Naive thymus-derived CD8-positive, alpha-beta T cell (primary cell): ENCODE measurements at places on chromosomes 7 and 10. TPM values are rescaled to one million over a fixed set of nuclear protein-coding genes. Genes with fewer than 3 reads are reported as not detected.

DNA sequence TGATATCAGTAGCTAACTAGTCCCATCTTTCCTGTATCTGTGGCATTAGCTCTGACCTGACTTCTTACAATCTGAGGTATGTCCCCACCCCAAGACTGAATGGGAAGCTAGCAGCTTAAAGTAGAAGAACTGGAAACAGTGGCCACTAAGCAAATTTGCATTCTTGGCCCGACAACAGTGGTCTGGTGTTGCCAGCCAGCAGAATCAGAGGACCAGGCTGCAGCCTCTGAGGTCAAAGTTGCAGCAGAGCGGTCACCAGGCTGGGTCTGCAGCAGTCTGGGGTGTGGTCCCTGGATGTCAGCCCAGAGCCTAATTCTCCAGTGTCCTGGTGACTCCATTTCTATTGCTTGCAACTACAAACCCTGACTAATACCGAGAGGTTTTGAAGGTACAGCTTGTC lies 26.3 kb downstream of the FAM107B start:
- no peak for DNase-seq

DNA sequence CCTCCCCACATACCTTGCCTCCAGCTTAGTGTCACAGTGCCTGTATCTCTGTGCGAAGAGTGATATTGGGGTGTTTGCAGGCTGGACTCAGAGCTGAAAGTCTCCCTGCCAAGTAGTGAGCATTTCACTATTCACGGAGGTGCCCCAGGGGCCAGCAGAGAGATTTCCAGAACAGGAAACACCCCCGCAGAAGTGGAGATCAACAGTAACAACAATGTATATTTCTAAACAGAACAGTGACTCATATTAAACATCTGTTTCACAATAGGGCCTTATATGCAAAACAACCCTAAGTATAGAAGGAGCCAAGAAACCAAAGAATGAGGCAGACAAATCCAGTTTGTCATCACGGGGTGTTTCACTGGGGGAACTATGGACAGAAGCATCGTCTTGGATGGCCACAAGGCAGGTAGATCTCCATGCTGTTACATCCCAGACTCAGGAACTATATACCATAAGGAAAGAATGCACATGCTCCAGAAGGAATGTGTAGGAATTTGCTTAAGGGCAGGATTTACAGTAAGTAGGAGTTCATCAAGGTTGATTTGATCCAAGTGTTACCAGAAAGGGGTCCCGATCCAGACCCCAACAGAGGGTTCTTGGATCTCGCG lies 29.3 kb upstream of the CCL24 start:
- DNase-seq: no peak

DNA sequence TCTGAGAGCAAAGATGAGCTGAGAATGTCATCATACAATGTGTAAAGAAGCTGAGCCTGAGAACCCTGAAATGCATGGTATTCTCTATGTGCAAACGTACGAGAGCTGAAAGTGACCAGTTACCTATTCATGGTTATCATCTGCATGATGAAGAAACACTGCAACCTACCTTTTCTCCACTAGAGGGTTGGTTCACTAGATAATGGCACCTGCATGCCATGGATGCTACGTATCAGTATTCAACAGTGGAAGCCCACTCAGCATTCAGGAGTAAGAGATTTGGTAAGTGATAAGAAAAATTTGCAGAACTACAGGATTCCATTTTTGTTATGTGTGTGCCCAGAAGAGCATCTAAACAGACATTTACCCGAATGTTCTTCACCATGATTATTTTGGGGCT lies 145.4 kb downstream of the PTPRN2 start:
- no peak for DNase-seq

GRCh38 chr7:148702876-148703670 lies 4.4 kb downstream of the CUL1 start:
- DNase-seq: no peak

DNA sequence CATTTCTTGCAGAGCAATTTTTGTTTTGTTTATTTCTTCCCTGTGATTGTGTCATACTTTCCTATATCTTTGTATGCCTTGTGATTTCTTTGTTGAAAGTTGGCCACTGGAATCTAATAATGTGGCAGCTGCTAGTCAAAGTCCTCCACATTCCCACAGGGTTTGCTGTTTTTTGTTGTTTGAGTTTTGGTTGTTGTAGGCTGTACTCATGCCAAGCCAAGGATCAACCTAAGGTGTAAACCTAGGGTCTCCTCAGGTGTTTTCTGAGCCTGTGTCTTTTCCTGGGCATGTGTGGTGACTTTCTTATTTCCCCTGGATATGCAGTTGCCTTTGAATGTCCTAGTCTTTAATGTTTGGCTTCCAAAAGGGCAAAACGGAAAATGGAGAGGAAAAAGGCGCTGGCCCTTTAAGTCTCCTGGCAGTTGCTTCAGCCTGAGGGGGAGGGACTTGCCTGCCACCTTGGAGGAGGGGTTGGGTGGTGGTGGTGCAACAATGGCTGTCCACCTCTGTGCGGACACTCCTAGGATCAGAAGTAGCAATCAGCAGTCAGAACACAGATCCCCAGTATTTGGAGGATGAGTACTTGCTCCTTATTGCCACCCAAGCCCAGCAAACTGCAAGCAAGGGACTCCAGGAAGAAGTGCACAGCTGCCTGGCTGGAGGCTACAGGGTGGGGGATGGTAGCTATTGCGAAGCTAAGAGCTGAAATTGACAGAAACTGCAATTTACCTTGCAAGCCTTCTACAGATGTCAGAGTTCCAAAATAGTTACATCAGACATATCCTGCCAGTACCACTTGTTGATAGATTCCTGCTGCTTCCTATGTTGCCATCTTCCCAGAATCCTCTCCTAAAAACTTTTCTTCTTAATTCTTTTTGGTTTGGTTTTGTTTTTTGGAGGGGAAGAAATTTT lies 5.6 kb upstream of the ZNF518A start:
- DNase-seq: no peak

Gene FGFBP3
- 4.0 TPM for polyA plus RNA-seq

GRCh38 chr7:142030294-142030693 lies 34.6 kb downstream of the MGAM start:
- no peak for DNase-seq

DNA sequence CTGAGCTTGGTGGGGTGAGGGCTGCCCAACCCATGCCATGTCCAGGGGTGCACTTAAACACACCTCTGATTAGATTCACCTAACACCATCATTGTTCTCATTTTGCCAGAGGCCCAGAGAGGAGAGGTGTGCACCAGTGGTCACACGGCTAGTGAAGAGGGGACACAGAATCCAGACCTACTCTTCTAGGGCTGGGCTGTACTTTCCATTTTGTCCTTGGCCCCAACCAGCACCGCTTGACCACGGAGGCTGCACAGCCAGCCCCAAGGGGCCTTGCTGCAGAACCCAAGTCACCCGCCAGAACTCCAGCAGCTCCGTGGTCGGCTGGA lies 246 bp upstream of the WDFY4 start:
- no peak for DNase-seq
